ENCODE measurements at places on chromosomes 1 and 21.

- no peak for DNase-seq
Observed at GRCh38 chr1:34730485-34730884, 24.4 kb upstream of the GJB5 start.

DNA sequence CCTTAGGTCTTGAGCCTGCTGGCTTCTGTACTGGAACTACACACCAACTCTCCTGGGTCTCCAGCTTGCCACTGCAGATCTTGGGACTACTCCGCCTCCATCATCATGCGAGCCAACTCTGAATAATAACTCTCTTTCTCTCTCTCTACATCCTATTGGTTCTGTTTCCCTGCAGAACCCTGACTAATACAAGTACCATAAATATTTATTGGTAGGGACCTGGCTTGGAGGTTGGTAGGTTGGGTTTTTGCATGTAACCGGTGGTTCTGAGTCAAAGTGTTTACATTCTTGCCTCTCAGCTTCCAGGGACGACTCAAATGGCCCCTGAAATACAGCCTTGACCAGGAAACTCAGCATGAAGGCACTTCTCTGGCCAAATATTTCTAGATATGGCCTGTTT lies 110.4 kb downstream of the KCND3 start:
- DNase-seq, result no peak

DNA sequence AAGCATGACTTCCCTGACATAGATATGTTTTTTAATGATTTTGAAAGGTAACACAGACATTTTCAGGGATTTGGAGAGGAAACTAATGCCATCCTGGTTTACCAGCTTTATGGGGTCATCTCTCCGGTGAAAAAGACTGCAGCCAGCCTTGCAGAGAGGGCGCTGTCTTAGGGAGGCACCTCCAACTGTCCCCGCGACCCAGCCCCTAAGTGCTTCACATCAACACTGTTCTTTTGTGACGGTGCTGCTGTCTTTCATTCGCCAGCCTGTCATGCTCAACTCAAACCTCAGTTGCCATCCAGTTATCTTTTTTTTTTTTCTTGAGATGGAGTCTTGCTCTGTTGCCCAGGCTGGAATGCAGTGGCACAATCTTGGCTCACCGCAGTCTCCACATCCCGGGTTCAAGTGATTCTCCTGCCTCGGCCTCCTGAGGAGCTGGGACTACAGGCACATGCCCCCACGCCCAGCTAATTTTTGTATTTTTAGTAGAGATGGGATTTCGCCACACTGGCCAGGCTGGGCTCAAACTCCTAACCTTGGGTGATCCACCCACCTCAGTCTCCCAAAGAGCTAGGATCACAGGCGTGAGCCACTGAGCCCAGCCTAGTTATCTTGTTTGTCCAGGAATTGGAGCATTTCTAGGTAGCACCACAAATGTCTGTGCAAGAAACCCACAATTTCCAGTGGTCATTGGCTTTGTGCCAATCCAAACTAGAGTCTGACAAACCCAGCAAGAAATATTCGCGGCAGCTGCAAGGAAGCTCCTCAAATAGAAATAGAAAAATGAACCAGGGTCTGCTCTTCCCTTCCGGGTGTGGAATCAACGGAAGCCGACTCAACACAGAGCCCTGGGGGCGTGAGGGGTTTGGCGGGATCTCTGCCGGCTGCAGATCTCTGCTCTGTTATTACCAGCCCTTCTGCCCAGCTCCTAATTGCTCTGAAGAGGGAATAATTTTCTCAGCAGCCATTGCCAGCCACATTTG lies 24.2 kb downstream of the PDE9A start:
- DNase-seq, result no peak

DNA sequence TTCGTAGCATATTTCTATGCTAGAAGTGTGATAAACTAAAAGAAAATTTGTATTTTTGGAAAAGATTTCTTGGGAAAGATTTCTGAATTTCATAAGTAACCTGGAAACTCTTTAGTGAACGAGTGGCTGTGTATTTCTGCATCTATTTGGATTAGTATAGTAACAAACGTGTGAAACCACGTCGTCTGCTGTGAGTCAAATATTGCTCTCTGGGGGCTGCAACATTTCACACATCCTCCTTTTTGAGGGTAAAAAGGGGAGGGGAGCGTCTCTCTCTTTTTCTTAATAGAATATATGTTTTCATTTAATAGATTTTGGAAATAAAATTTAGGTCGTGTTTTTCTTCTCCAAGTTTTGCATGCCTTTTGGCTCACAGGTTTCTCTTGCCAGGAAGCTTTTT lies 44.8 kb downstream of the LHX9 start:
- DNase-seq, result no peak

DNA sequence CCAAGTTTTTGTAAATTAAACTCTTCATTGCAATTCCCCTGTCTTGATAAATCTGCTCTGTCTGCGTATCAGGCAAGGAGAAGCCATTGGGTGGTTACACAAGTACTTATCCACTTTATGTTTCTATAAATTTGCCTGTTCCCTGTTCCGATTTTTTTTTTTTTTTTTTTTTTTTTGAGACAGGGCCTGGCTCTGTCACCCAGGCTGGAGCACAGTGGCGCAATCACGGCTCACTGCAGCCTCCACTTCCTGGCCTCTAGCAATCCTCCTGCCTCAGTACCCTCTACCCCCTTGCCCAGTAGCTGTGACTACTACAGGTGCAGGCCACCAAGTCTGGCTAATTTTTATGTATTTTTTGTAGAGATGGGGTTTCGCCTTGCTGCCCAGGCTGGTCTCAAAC lies 11.1 kb upstream of the CSRP1 start:
- no peak for DNase-seq
